DMS 273 treated with DMSO at 0.1 percent for 48 hours (cell line): ENCODE measurements at places on chromosomes 4 and X.

DNA sequence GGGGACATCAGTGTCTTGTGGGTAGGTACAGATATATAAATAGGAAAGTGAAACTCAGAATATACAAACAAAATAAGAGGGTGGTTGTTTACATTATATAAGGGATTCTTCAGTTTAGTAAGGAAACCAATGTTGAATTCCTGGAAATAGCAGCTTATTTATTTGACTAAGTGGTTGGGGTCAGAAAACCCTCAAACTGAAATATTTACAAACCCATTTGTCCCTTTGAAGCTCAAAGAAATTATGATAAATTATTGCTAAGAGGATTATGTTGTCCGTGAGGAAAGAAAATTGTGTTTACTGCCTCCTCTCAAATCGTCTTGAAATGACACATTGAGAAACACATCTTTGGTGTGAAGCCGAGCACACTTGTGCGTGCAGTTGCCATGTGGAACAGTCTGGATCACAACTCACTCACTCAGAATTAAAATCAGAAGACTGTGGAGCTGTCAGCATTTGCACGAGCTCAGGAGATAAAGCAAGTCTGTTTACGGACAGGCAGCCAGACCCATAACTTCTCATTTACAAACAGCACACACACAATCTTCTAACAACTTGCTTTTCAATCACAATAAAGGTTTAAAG is 46.8 kb upstream of the SETD7 start:
- no peak for DNase-seq

DNA sequence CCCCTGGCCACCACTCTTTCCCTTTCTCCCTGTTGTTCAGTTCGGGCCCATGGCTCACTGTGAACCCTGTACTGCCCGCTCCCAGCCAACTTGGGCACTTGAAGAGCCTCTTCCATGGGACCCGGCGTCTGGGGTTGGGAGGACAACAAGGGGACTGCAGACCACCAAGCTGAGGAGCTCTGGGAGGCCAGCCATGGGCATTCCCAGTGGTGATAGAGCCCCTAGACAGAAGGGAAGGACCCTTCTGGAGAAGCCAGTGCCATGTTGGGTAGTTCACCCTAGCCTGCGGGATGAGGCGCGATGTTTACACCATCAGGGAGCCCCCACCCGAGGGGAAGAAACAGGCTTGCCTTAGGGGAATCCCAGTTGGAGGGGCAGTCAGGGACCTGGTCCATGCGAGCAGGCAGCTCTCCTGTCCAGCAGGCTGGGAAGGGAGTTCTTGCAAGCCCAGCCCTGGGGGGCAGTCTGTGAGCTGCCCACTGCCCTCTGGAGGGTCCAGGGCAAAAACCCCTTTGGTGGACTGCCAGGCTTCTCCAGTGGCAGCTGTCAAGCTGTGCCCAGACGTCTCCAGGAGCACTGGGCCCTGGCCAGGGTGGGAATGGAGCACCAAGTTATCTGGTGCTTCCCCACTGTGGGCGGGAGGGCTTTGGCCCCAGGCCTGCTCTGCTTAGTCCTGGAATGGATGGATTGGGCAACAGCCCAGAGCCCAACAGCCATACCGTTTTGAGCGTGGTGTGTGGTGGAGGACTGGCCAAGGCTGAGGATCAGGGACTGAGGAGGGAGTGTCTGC is 23.7 kb upstream of the UBA1 start:
- no peak for DNase-seq

- DNase-seq = no peak
Observed at GRCh38 chr4:72430050-72430449, 139.0 kb downstream of the ADAMTS3 start.

GRCh38 chr4:142402900-142403299 is 443.2 kb downstream of the INPP4B start:
- DNase-seq = no peak

DNA sequence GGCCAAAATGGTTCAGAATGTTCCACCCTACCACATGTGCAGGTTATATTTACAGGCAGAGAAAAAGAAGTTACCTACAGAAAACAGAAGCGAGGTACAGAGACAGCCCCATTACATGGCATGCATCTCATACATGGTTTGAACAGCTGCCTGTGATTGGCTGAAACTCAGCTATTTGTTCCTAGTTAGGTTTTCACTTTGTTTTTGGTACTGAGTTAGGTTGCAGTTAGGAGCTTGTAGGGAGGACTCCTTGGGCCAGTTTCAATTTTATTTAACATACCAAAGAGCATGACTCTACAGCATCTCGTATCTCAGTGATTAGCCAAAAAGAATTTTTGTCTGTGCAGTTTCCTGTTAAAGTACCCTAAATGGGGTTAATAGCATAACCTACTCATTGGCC is 392.0 kb downstream of the MAPK10 start:
- no peak for DNase-seq

DNA sequence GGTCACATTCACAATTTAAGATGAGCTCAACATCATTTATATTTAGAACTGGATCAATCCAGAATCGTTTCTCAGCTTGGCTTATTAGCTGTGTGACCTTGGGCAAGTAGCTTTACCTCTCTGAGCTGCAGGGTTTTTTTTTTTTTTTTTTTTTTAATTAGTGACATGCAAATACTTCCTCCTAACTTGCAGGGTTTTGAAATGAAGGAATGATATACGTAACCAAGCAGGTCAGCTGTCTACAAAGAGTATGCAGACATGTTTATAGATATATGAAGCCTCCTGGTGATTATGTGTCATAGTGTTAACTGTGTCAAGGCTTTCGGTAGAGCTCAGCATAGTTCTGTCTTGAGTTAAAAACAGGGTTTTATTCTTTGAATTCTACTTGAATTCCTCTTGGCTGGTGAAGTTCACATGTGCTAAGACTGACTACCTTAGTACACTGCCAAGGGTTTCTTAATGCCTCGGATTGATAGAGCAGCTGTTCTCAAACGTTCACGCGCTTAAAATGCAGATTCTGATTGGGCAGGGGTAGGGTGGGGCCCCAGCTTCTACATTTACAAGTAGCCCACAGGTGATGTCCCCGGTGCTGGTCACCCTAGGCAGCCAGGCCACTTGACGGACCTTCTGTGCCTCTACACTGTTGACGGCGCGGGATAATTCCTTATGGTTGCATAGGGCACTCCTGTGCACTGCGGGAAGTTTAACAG is 654 bp upstream of the STS start:
- no peak for DNase-seq

DNA sequence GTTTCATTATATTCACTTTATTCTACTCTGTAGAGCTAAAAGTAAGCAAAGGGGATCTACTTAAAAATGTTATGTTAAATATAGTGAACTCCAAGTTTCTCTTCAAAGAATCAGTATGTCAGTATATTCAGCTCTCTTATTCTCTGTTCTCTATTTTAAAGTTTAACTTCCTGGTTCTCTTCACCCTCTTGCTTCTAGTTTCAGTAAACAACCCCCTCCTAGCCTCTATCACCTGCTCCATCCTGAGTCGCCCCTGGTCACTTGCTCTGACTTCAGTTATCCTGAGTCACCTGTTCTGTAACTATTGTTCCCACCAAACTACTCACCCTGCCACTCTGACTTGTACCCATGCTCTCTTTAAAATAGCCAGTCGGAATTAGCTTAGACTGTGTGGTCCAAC is 180.9 kb upstream of the AADAT start:
- no peak for DNase-seq

GRCh38 chrX:30643313-30643821 is 9.9 kb upstream of the GK start:
- DNase-seq = no peak

GRCh38 chr4:138344054-138344453 is 101.9 kb upstream of the SLC7A11 start:
- DNase-seq = no peak

DNA sequence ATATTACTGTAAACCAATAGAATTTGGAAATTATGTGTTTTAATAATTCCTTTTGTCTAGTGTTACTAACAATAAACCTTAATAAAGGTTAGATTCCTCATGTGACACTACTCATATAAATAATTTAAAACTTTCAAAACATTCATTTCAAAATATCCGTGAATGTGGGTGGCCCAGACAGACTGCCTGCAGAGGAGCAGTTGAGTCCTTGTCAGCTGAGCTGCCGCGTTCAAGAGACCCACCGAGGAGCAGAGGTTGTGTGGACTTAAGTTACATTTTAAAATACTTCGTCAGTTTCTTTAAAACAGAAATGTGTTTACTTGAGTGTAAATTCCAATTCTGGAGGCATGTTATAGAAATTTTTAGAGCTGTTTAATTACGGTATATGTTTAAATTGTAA is 64.2 kb upstream of the HGFAC start:
- DNase-seq = no peak

- no peak for DNase-seq
Observed at GRCh38 chrX:70437921-70438665, 6.5 kb upstream of the DLG3 start.

DNA sequence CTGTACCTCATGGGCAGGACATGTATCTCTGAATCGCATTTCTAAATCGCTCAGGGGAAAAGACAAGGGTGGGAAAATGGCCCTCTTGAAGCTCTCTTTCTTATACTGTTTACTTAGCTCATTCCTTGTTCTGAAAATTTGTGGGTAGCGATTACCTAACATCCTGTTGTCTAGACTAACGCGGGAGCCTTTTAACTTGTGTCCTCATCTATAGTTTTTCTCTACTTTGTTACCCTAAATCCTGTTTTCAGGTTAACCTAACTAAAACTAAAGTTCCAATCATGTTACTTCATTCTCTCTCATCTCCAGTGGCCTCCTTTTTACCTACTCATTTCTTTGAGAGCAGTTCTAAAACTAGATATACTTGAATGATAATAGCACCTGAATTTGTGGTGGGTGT is 45.0 kb downstream of the SNX25 start:
- DNase-seq = no peak

GRCh38 chr4:176874721-176875445 is 82.2 kb upstream of the VEGFC start:
- DNase-seq = no peak

- no peak for DNase-seq
Observed at GRCh38 chr4:62226082-62226481, 1026.0 kb downstream of the ADGRL3 start.

DNA sequence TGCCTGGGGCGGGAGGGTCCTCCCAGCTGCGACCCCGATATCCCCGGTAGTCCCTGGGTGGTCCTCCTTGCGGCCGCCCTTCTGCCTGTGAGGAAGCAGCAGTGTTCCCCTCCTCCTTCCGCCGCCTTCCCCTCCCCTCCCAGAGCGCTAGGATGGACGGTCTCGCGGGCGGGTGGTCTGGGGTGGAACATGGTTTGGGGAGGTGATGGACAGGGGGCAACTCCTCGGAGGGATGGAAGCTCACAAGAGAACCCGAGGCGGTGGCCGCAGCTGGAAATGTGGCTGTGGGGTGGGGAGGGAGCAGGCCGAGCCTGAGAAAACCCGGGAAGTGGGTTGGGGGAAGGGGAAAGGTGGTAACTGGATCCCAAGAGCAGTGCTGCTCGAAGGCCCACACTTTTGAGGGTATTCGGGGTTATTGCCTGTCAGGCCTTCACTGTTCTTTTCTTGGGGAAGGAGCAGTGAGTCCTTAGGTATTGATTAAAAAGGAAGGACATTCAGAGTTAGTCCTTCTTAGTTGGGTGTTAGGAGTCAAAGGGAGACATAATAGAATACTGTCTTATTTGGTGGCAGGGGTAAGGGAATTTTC is 581 bp downstream of the UBE2K start:
- DNase-seq = no peak

DNA sequence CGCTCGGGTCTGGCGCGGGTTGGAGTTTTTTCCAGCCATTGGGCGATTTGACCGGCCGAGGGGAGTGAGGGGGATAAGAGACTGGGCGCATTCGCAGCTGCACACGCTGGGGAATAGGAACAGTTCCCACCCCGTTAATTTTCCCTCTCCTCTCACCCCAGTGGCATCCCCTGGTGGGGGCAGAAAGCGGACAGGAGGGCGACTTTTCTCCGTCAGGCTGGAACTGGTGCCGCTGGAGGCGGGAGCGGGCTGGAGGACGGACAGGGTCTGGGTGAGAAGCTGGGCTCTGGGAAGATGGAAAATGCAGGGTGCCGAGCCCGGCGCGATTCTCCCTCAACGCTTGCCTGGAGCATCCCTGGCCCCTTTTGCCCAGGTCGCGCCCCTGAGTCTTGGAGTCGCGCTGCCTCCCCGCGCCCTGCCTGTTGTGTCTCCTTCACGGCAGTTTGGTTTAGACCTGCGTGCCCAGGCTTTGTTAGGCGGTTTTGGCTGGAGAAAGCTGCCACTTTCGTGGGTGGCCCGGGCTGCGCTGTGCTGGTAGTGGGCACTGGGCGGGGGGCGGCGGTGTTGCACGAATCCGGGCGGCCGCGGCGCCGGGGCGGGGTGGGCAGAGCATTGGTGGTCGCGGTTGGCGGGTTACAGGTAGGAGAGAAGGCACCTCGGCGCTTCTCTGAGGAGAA is 2.0 kb downstream of the ADGRL3 start:
- no peak for DNase-seq

DNA sequence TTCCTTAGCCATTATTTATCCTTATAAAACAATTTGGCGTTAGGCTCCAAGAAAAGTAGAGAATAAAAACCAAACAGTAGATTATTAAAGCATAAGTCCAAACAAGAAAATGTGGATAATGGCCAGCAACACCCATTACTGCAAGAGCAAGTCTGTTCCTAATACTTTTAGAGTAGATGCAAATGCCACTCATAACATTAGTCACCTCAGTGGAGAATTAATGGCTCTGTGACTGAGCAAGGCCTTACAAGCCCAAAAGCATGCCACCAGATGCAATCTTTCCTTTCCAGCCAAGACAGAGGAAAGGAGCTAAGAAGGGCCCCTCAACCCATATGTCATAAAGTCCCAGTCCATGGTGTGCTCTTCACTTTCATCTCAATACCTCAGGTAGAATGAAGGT is 373.8 kb downstream of the OPHN1 start:
- DNase-seq = no peak

GRCh38 chrX:8179656-8180055 is 8.6 kb upstream of the VCX2 start:
- DNase-seq = no peak

- DNase-seq = no peak
Observed at GRCh38 chr4:185654311-185654710, 119.0 kb upstream of the PDLIM3 start.

DNA sequence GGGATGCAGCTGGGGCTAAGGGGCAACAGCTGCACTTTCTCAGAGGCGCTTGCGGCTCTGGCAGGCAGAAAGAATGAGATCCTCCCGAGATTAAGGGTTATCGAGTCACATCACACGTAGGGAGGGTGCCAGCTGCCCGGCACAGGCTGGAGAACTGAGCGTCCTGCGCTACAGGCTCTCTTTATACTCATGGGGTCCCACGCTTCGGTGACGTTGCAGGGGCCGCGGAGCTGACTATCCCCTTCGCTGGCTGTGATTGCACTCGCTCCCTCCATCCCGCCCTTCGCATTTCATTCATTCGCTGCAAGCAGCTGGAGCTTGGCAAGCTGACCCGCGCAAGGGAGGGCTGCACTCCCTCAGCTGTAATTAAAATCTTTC is at the start of gene TACR3:
Gene TACR3 (minus strand): TSS at position 156 of the 378 bp plus-strand sequence. CDS start 310 bp downstream, outside the sequence.
- DNase-seq = no peak

GRCh38 chr4:147777456-147778091 is 45.7 kb downstream of the ARHGAP10 start:
- no peak for DNase-seq

GRCh38 chrX:51894697-51895336 is 1.4 kb downstream of the MAGED1 start:
- no peak for DNase-seq

DNA sequence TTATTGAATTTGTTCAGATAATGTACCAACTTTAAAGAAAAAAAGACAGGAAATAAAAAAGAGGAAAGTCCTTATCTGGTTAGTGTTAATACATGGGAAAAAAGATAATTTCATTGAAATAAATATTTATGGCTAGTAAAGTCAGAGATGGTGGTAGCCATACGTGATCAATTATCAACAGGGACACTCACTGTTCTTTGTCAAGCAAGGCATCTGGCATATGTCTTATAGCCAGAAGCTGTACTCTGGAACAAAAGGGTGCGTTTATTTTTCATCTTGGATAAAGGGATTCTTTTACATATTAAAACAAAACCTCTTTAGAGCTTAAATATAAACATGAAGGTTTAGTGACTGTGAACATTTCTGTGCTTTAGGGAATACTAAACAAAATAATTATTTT is 26.7 kb downstream of the HDX start:
- DNase-seq = no peak
